ENCODE measurements at places on chromosomes 3 and 15.

- DNase-seq: no peak
These were observed 22.4 kb downstream of the MAP6D1 start for GRCh38 chr3:183802989-183803388.

DNA sequence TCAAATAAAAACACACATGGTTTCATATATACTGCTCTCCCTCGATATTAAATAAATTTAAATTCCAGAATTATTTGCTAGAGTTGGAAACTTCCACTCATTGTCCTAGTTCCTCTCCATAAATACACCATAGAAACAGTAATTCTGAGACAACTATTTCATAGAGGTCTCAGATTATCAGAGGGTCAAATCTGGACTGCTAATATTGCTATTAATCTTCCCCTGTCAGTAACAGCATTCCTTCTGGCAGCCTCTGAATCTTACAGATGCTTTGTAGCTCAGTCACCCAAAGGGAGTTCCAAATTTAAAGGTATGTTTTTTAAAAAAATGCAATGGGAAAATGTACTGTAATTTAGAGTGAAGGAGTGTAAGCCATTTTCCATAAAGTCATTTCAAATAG is 428.8 kb downstream of the PYDC2 start:
- no peak for DNase-seq

DNA sequence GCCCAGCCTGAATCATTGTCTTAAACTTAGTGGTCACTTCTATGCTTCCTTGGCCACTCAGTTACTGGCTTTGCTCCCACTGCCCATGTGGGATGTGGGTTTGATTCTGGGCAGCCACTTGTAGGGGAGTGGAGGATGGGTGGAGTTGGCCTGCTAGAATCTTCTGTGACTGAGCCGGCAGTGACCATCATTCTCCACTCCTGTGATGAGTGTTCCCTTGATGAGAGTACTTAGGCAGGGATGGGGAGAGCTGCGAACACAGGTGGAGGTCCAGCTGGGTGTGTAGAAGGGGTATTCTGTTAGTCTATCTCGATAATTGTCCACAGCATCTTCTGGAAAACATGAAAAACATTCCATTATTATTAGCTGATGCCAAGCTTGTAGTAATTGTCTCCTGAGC is 8.0 kb downstream of the TM6SF1 start:
- no peak for DNase-seq

DNA sequence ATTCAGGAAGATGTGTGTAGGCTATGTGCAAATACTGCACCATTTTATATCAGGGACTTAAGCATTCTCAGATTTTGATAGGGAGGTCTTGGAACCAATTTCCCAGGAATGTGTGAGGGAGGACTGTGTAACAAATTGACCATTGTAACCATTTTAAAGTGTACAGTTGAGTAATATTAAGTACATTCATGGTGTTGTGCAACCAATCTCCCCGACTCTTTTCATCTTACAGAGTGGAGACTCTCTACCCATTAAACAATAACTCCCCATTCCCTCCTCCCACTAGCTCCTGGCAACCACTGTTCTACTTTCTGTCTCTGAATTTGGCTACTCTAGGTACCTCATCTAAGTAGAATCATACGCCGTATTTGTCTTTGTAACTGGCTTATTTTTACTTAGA is 5.1 kb downstream of the RCN2 start:
- no peak for DNase-seq

Data from neural crest cell (in vitro differentiated cells).